PC-3 (cell line): ENCODE measurements at places on chromosomes 7 and 10.

- no peak for DNase-seq
Observed at GRCh38 chr7:128944487-128945236, 6.9 kb downstream of the IRF5 start.

DNA sequence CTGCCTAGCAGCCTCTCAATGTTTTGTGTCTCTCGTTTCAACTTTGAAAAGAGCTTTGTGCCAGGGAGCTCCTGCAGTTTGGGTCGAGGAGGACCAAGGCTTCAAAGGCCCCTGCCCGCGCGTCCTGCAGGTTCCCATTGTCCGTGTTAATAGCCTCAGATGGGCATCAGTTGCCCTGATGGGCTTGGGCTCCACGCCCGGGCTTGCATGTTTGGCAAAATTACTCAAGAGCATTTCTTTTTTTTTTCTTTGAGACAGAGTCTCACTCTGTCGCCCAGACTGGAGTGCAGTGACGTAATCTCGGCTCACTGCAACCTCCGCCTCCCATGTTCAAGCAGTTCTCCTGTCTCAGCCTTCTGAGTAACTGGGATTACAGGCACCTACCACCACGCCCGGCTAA is 636.6 kb downstream of the SDK1 start:
- DNase-seq, result no peak

DNA sequence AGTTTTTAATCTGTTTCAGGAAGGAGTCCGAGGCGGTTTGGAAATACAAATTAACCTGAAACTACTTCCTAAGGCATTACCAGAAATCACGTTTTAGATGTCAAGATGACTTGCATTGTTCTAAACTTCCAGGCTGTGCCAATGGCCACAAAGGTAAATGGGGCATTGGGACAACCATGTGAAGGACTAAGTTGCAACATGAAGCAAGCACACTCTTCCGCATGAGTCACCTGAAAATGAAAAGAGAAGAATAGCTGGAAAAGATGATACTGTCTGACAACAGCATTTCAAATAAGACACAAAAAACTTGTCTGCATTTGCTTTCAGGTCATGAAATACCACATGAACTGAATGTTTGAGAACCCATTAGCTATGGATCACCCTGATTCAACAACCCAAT is 262.1 kb downstream of the AHR start:
- DNase-seq, result peak; percentile 81

DNA sequence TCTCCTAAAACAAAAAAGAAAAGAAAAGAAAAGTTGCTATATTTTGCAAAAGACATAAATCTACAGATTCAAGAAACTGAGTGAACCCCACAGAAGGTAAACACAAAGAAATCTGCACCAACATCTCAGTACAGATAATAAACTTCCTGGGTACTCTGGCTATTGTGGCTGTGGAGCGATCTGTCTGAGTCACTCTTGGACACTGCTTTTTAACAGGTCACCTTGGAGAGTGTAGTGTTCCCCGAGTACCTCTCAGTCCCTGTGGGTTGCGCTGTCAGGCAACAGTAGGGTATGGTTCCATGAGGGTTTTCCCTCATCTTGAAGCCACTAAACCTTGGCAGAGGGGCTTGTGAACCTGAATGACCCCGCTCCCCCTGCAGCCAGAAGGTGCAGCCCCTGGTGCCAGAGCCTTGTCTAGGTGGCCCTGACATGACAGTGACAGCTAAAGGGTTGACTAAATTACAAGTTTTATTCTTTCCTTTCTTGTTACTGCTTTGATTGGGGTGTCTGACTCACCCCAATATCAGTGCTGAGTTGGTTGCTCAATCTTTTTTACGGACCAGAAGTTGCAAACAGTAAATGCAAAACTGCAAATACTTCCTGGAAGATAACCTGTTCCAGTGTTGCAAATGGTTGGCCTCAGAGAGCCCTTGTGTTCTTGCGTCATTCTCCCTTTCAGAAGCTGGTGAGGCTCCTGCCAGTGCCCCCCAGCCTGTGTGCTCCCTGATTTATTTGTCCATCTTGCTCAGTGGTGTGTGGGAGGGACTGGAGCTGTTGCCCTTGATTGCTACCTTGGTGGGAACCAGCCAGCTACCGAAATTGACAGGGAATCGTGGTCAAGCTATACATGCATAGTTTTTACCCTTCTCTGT is 30.6 kb downstream of the POR start:
- peak; percentile 46 for DNase-seq

DNA sequence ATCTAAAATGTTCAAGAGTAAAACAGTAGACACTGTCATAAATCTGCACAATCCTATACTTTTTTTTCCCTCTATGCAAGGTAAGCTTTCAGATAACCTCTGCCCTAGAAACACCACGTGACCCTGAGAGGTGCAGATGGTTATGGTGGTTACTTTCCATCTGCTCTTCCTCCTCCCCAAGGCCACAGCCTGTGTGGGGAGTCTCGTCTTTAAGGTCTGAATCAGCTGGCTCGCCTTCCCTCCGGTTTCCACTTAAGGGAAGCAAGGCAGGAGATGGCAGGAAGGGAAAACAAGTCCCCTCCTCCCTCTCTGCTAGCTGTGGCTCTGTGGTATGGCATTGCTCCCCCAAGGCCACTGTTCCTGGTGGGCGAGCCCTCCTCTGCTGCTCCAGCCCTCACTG is 181.8 kb downstream of the GLI3 start:
- DNase-seq, result no peak

- DNase-seq, result no peak
Observed at GRCh38 chr10:62430881-62431280, 56.7 kb downstream of the ZNF365 start.

DNA sequence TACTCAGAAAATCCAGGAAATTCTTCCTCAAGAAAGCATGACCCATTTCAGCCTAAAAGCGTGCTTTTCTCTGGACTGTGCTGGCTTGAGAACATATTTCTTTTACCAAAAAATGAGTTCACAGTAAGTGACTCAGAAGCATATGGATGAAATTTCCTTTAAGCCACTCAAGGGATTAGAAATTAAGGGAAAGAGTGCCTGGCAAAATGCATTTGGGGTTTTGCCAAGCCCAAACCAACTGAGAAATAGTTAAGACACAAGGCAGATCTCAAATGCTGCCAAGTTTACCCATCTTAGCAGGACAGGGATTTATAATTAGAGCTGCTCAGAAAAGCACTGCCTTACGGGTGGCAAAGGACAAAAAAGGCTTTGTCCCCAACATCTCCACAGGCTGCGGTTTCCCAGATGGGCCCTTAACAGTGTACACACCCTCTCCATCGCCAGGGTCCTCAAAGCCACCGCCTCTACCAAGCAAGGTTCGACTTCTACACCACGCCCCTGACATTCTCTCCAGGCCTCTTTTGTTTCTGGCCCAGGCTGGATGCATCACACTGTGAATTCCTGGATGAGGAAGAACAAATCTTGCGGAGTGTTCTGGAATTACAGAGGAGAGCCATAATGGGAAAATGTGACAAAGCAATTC is 30.1 kb upstream of the CDHR3 start:
- DNase-seq, result no peak

- no peak for DNase-seq
Observed at GRCh38 chr10:31756729-31757110, 171.9 kb downstream of the ARHGAP12 start.

GRCh38 chr7:125112850-125113249 is 183.2 kb upstream of the POT1 start:
- peak; percentile 42 for DNase-seq

GRCh38 chr10:13628661-13629060 is 41.9 kb downstream of the PRPF18 start:
- DNase-seq, result no peak

DNA sequence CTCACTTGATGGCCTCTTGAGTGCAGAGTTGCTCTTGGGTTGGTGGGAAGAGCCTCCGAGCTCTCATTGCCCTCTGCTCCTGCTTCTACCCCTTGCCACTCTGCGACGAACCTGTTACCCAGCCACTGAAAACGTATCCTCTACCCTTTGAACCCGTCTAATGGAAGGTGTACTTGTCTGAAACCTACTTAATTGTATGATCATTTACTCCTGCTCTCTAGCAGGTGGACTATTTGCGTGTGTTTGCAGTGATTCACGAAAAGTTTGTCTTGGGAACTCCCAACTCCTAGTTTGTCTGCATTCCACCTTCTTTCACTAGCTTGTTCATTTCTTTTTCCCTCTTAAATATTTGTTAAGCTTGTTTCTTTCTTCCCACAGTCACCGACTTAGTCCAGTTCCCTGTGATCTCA is 503 bp downstream of the CROT start:
- DNase-seq, result peak; percentile 30

- DNase-seq, result no peak
Observed at GRCh38 chr7:77321300-77321699, 94.8 kb downstream of the GSAP start.

DNA sequence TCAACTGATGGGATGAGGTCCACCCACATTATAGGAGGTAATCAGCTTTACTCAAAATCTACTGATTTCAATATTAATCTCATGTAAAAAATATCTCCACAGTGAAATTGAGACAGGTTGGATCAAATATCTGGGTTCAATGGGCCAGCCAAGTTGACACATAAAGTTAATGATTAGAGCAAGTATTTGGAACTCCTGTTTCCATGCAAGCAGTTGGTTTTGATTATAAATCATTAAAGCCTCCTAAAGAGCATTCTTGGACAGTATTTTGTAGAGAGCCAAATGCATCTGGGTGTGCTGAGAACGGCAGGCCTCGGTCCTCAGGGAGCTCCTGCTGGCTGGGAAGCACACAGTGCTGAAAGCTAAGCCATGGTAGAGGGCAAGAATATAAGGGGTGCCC is 126.9 kb upstream of the BTBD16 start:
- no peak for DNase-seq

DNA sequence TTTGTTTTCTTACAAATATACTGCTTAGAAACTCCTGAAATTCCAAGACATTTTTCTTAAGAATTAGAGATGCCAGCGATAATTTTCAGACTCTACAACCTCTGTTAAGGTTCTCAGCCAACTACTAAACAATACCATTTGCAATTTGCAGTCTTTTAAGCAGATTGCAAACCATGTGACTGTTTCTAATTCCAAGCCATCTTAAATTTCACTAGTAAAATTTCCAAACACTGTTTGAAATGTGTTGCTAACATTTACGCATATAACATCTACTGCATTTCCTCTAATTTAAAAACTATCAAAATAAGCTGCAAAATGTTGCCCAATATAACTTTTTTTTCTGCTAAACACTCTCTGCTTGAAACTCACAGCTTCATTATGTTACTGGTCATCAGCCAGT is 56.0 kb upstream of the MACROH2A2 start:
- no peak for DNase-seq

DNA sequence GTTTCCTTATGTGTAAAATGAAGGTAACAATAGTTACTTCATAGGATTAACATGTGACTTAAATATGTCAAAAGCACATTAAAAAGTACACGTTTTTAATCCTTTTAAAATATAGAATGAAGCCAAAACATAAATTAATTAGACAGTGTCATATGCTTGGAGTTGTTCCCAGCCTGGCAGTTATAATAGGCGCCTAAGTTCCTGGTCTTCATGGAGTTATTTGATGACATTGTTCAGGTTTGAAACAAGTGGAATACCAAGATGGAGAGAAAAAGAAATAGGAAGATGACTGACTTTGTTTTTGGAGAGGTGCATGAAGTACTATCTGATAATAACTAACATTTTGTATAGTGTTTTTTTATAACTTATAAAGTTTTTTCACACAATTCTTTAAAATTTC is 67.3 kb downstream of the ZNRF2 start:
- DNase-seq, result no peak

DNA sequence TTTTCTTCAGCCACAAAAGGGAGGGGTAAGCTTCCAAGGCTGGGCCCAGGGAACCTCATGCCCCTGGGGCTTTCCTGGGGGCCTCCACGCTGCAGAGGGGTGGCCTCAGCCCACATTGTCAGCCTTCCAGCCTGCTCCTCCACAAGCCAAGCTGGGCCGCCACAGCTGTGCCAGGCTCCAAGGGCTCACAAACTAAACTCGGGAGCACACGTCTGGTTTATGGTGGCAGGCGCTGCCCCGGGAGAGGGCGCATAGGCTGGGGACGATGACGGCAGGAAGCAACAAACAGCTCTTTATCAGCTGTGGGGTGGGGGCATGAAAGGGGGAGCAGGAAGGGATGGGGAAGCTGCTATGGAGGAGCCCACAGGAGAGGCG is 6.3 kb upstream of the CDH23 start:
- no peak for DNase-seq

DNA sequence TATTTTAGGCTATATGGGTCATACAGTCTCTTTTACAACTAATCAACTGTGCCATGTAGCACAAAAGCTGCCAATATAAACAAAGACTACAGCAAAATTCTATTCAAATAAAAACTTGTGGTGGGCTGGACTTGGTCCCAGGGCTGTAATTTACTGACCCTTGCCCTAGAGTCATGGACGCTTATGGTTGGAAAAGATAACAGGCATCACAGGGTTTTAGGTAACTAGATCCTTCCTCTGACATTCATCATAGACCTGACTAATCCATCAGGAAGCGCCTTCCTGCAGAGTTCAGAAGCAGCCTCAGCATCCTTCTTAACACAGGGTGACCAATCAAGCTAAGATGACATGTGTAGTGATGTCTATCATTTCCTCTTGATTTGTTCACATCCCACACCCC is 40.2 kb upstream of the GPAM start:
- DNase-seq, result no peak

- DNase-seq, result no peak
Observed at GRCh38 chr10:132618158-132618919, 80.8 kb downstream of the INPP5A start.

- DNase-seq, result no peak
Observed at GRCh38 chr7:154306036-154306435, 253.8 kb downstream of the DPP6 start.

DNA sequence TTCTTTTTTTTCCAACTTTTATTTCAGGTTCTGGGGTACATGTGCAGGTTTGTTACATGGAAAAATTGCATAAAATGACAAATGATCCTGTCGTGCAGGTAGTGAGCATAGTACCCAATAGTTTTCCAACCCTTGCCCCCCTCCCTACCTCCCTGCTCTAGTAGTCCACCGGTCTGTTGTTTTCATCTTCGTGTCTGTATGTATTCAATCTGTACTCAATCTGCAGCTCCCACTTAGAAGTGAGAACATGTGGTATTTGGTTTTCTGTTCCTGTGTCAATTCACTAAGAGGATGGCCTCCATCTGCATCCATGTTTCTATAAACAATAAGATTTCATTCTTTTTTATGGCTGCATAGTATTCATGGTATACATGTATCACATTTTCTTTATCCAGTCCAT is 151.3 kb downstream of the C1GALT1 start:
- DNase-seq, result no peak

DNA sequence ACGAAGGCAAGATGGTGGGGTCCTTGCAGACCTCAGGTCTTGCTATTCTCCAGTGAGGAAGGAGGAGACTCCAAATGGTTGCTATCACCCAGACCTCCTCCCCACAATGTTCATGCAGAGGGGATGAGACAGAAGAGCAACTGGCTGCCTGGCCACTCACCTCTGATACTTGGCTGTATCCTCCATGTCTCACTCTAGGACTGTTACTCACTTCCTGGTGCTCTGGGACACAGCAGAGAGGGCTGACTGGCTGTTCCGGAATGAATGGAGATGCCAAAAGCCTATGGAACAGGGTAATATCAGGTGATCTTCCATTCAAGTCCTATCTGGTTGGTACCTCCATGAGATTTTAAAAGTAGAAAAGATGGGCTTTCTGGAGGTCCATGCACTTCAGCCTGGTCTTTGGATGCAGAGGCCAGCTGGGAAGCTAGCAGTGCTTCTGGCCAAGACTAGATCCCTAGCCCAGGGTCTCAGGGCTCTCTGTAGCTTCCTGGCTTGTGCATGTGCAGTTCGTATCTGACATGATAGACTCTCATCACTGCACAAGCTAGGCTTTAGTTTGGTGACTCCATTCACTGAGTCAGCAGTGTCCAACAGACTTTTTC is 27.0 kb upstream of the ABI1 start:
- peak; percentile 35 for DNase-seq
